Activated naive CD4-positive, alpha-beta T cell treated with anti-CD3 and anti-CD28 coated beads for 36 hours (primary cell): ENCODE measurements at places on chromosomes 4 and X.

GRCh38 chrX:107699616-107700015 lies 71.3 kb downstream of the PRPS1 start:
- DNase-seq: no peak

DNA sequence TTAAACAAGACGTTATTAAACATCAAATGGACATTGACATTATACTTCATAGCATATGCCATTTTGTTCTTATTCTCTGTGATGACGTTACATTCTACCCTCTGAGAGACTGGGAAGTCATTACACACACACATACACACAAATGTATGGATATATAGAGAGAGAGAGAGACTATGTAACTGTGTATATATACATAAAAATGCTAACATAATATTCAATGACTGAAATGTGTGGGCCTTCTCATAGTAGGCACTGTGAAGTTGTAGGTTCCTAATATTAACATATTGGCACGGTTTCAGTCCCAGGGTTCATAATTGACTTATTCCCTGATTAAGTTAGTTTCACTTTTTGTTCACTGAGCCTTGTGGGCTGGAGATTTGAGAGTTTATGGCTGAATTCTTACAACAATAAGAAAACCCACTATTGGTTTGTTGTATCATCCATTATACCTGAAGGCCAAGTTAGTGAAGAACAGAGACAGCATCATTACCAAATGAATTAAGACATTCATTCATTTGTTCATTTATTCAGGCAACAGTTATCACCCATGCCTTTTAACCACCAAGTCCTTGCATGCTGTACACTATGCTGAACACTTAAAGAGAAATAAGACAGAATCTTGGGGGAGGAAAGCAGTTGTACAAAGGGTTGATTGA lies 68.5 kb downstream of the GAB1 start:
- no peak for DNase-seq

- no peak for DNase-seq
These were observed 259.0 kb upstream of the PCDH7 start for GRCh38 chr4:30461218-30461617.

DNA sequence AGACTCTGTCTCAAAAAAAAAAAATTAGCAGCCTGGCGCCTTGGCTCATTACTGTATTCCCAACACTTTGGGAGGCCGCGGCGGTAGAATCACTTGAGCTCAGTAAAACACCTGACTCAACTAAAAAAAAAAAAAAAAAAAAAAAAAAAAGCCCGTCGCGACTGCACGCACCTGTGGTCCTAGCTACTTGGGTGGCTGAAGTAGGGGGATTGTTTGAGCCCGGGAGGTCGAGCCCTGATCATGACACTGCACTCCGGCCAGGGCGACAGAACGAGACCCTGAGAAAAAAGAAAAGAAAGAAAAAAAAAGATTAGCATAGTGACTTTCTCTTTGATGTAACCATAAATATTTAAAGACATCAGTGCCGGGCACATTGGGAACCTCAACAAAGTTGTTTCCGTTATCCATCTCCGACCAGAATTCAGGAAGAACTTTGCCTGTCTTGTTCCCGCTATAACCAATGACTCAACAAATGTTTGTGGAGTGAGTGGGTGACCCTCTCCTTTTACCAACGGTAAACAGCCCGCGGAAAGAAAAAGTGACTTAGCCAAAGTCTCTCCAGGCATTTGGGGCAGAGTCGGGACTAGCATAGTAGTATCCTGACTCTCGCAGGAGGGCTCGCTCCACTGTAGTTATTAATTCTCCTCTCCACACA lies 553 bp upstream of the MED28 start:
- no peak for DNase-seq

DNA sequence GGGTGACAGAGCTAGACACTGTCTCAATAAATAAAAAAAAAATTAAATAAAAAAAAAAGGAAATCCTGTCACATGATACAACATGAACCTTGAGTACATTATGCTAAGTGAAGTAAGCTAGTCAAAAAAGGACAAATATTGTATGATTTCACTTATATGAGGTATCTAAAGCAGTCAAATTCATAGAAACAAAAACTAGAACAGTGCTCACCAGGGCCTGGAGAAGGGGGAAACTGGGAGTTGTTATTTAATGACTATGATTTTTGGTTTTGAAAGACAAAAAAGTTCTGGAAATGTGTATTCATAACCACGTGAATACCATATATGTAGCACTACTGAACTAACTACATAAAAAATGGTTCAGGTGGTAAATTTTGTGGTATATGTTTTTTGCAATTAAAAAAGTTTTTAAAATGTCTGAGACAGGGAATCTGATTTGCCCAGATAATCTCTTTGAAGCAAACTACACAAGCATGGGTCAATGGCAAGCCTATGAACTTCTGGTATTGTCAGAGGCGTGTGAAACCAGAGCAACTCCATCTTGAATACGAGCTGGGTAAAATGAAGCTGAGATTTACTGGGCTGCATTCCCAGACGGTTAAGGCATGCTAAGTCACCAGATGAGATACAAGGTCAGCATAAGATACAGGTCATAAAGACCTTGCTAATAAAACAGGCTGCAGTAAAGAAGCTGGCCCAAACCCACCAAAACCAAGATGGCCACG lies 42.3 kb downstream of the ANAPC10 start:
- DNase-seq: no peak

GRCh38 chr4:20625426-20625825 lies 74.8 kb upstream of the PACRGL start:
- DNase-seq: no peak
